ENCODE measurements at places on chromosomes 2 and 18.

DNA sequence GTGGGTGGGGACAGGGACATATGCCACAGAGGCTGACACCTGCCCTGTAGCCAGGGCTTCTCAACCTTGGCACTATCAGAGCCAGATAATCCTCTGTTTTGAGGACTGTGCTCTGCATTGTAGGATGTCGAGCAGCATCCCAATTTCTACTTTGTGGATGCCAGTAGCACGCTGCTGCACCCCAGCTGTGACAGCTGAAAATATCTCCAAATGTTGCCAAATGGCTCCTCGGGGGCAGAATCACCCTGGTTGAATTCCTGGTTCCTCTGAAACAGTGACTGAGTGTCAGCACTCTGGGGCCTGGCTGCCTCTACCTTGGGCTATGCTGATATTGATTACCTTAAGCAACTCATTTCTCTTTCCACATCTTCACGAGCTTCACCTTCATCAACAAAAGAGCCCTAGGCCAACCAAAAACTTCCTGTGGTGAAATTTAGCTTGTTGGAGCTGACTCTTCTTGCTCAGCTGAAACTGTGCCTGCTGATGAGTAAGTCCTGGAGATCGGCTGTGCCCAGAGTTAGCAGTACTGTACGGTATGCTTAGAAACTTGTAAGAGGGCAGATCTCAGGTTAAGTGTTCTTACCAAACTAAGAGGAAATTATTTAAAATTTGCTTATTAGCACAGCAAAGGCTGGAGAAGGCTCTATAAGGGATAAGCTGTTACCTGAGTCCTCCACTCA lies 138.1 kb downstream of the SEPTIN10 start:
- DNase-seq = no peak

DNA sequence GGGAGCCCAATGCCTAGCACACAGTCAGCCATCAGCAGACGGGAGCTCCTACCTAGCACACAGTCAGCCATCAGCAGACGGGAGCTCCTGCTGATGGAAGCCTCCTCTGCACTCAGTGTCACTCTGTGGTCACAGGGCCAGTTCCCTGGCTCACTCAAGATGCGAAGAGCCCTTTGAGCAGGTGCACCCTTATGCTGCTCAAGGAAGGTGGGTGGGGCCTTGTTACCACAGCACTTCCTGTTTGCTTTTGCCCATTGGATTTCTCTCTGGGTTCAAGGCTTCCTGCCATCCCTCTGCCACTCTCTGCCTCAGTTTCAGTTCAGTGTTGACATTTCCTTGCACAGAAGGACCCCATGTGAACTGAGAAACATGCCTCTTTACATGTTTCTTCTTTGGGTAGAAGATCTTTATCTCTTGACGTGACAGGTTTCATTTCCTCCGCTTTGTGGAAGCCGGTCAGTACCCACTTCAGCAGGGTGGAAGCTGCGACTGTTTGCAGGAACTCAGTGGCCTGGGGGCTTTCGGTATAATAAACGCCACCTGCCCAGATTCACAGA lies 11.6 kb downstream of the TRIB2 start:
- no peak for DNase-seq

DNA sequence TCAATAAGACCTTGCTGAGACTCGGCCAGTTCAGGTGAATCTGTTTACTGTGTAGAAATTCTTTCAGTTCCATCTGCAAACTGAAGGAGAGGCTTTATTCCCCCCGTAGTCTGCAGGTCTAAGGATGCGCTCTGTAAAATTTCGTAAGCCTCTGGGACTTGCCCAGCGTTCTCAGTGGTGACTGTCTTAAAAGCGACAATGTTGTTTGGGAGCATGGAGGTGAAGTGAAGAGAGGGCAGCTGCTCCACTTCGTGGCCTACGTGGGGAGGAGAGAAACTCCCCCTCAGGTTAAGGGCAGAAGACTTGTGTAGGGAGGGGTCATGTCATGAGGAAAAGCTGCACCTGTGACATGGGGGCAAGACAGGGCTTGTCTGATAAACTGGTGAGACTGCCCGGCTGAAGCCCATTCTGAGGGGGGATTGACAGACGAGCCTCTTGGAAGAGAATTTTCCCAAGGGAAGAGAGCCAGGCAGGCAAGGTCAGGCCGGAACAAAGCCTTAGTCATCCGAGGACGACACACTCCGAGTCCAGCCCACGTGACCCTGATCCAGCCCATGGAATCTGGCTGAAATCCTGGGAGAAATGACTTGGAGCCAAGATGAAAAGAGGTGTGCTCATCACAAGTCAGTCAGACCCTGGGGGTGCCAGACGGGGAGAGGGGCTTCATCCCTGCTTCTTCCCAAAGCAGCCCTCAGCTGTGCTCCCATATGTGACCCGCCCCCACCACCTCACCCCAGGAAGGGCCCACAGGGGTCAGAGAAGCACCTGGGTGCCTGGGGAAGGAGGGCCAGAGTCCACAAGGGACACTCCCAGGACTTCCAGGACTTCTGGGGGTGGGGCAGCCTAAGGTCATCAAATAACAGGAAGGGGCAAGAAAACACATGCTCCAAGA lies 88.5 kb upstream of the SH3BP4 start:
- DNase-seq = no peak

DNA sequence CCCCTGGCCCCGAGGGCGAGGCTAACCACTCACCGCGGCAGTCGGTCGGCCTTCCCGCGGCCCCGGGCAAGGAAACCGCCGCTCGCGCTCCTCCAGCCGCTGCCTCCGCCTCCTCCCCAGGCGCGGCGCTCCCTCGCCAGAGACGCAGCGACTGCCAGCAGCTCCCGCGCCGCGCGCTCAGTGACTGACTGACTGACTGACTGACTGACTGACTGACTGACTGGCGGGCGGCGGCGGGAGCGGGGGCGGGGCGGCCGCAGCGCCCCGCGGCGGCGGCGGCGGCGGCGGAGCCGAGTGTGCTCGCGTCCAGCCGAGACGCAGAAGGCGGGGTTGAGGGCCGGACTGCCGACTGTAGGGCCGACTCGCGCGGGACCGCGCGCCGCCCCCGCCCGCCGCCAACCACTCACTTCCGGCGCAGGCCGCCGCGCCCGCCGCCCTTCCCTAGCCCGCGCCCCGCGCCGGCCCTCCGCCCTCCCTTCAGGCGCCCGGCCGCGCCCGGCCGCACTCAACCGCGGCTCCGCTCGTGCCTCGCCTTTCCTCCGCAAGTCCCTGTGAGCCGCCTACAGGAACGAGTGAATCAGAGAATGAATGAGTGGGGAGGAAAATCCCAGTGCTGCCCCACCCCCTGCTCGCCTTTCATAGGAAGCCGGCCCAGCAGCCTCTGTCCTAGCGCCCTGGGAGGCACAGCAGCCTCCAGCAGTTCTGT lies at the start of gene RAPH1:
RAPH1 (minus strand) TSS at position 224 of the 706 bp plus-strand sequence. CDS start 39,948 bp downstream, outside the sequence.
- no peak for DNase-seq

GRCh38 chr18:75450906-75451305 lies 23.4 kb upstream of the SMIM21 start:
- no peak for DNase-seq

DNA sequence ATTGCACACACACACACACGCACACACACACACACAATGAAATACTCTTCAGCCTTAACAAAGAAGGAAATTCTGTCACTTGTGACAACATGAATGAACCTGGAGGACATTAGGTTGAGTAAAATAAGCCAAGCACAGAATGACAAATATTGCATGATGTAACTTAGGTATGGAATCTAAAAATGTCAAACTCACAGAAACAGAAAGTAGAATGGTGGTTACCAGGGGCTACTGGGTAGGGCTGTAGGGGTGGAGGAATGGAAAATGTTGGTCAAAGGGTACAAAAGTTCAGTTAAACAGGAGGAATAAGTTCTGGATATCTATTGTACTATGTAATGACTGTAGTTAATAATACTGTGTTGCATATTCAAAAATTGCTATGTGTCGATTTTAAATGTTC lies 29.5 kb downstream of the SCN2A start:
- no peak for DNase-seq

- no peak for DNase-seq
Measured at GRCh38 chr2:46875226-46875899, 40.2 kb downstream of the MCFD2 start.

GRCh38 chr2:68367953-68368653 lies 3.0 kb downstream of the PLEK start:
- peak; percentile 93 for DNase-seq

- DNase-seq = no peak
Measured at GRCh38 chr2:20145497-20146193, 79.3 kb downstream of the SDC1 start.
